ENCODE measurements at places on chromosomes 12 and 14. TPM values are rescaled to one million over a fixed set of nuclear protein-coding genes. Genes with fewer than 3 reads are reported as not detected.

HOTAIR gene
- 1.5 TPM for total RNA-seq

ACOT4 gene
- not detected for total RNA-seq

ACSS3 gene
- total RNA-seq, result 24.4 TPM

KRT6A gene
- not detected for total RNA-seq

LTBP2 gene
- 0.84 TPM for total RNA-seq

DNA sequence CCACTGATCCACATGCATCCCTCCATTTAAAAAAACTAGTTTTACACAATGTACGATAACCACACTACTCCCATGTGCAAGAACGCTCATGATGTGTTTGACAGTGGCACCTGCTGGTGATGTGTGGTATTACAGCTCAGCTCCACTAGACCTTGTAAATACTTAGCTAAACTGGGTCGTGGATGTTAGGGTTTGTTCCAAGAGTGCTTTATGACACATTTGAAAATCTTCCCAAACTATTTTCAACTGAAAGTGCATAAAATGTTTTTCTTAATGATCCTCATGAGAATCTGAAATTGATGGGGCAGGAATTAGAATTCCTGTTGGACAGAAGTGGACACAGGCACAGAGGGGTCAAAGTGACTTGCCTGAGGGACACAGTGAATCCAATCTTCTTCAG is 99.2 kb downstream of the SCARB1 start:
- no peak overlapping the region for H3K4me3 ChIP-seq
- H3K36me3 ChIP-seq, result no peaks in the 10 kb centered on the region
- peaks cover 41% of the 10 kb centered on the region for H3K4me1 ChIP-seq
- DNase-seq, result peak; percentile 82

- H3K36me3 ChIP-seq, result no peaks in the 10 kb centered on the region
- no peak overlapping the region for H3K4me3 ChIP-seq
- no peaks in the 10 kb centered on the region for H3K27me3 ChIP-seq
Observed at GRCh38 chr14:98946940-98947339, 325.1 kb downstream of the BCL11B start.

DNA sequence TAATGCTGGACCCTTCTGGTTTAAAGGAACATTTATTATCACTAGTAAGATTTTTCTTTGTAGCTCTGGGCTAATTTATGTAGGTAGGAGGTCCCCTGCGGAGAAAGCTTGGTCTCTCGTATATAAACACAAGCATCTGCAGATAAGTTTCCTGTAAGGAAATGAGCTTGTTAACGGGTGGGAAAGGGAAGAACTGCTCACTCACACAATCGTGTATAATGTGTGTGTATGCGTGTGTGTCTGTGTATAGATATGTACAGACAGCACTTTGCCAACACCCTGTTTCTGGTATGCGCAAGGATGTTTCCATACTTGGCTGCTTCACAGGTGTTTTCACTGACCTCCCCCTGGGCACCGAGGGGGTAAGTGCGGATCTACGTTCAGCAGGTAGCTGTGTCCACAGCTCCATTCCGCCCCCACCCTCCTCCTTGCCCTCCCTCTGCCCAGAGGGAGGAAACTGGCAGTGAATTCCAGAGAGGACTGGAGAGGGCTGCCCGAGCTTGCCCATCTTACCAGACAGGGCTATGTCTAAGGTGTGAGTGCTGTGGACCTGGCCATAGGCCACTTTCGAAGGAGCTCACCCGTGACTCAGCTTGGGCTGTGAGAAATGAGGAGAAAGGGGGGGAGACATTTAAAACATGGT is 65.2 kb downstream of the NINJ2 start:
- no peak overlapping the region for H3K4me3 ChIP-seq
- H3K36me3 ChIP-seq, result no peaks in the 10 kb centered on the region
- no peaks in the 10 kb centered on the region for H3K4me1 ChIP-seq
- no peaks in the 10 kb centered on the region for H3K27me3 ChIP-seq
- no peak overlapping the region for H3K27ac ChIP-seq
- no peak for DNase-seq

DNA sequence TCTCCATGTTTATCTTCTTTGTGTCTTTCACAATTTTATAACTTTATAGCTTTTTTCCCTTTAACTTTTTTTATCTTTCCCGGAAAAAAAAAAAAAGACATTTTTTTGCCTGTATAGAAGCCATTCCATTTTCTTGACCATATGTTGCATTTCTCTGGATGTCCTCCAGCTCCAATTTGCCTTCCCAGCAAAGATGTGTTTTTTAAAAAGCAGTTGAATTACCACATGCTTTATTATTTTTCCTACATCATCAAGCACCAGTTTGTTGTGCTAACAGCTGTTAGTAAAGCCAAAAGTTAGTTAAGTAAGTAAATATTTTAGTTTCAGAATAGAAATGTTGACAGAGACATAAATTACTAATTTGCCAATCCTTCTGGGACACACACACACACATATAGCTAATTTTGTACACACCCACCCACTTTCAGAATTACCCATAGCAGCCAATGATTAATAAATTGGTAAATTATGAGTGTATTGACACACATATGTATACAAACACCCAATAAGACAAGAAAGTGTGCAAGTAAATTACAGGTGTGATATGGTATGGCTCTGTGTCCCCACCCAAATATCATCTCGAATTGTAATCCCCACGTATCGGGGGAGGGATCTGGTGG is 118.3 kb downstream of the SLC38A6 start:
- no peaks in the 10 kb centered on the region for H3K36me3 ChIP-seq
- no peak overlapping the region for H3K27ac ChIP-seq
- H3K4me1 ChIP-seq, result peaks cover 29% of the 10 kb centered on the region
- no peak overlapping the region for H3K4me3 ChIP-seq
- DNase-seq, result no peak

GRCh38 chr12:111089616-111090015 is 169.2 kb upstream of the MYL2 start:
- no peaks in the 10 kb centered on the region for H3K4me1 ChIP-seq
- H3K36me3 ChIP-seq, result no peaks in the 10 kb centered on the region
- H3K27ac ChIP-seq, result no peak overlapping the region
- no peaks in the 10 kb centered on the region for H3K27me3 ChIP-seq

- H3K4me1 ChIP-seq, result no peaks in the 10 kb centered on the region
- no peak overlapping the region for H3K27ac ChIP-seq
- no peak for DNase-seq
- no peaks in the 10 kb centered on the region for H3K36me3 ChIP-seq
Observed at GRCh38 chr14:89524990-89525667, 108.1 kb upstream of the FOXN3 start.

GRCh38 chr12:77384941-77385340 is 319.6 kb upstream of the E2F7 start:
- no peak for DNase-seq
- H3K27me3 ChIP-seq, result 0 out of 2 replicates have a peak, but pooled peaks cover 3% of the 10 kb centered on the region
- H3K4me1 ChIP-seq, result no peaks in the 10 kb centered on the region
- no peak overlapping the region for H3K27ac ChIP-seq
- no peaks in the 10 kb centered on the region for H3K36me3 ChIP-seq
- H3K4me3 ChIP-seq, result no peak overlapping the region

GRCh38 chr12:43118234-43118633 is 433.8 kb downstream of the ADAMTS20 start:
- H3K4me3 ChIP-seq, result no peak overlapping the region
- DNase-seq, result no peak
- H3K4me1 ChIP-seq, result no peaks in the 10 kb centered on the region
- H3K36me3 ChIP-seq, result no peaks in the 10 kb centered on the region
- H3K27ac ChIP-seq, result no peak overlapping the region
- H3K27me3 ChIP-seq, result no peaks in the 10 kb centered on the region

GRCh38 chr12:88366101-88366500 is 214.2 kb downstream of the KITLG start:
- H3K4me1 ChIP-seq, result no peaks in the 10 kb centered on the region
- no peaks in the 10 kb centered on the region for H3K36me3 ChIP-seq
- no peak overlapping the region for H3K4me3 ChIP-seq
- H3K27me3 ChIP-seq, result no peaks in the 10 kb centered on the region
- no peak for DNase-seq

DNA sequence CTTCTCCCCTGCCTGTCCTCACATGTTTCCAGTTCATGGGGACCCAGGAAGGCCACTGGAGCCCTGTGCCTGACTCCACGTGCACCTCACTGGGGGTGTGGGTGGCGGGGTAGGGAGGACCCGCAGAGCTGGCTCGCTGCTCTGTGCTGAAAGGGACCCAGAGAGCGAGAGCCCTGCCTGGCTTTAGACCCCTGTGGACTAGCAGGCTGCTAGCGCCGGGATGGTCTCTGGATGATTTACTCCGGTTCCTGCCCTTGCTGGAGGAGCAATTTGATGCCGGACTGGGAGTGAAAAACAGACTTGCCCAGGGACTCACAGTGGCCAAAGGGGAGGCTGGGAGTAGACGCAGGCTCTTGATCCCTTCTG is 49.0 kb downstream of the NTF3 start:
- peaks cover 8% of the 10 kb centered on the region for H3K4me1 ChIP-seq
- DNase-seq, result peak; percentile 60
- H3K4me3 ChIP-seq, result peak overlapping the region; percentile 60

GRCh38 chr14:99173086-99173485 is 98.9 kb downstream of the BCL11B start:
- H3K36me3 ChIP-seq, result no peaks in the 10 kb centered on the region
- DNase-seq, result no peak
- H3K27ac ChIP-seq, result no peak overlapping the region
- H3K27me3 ChIP-seq, result no peaks in the 10 kb centered on the region

GRCh38 chr12:56103066-56103711 is 1.2 kb upstream of the PA2G4 start:
- no peak overlapping the region for H3K27ac ChIP-seq
- DNase-seq, result no peak
- H3K27me3 ChIP-seq, result no peaks in the 10 kb centered on the region

DNA sequence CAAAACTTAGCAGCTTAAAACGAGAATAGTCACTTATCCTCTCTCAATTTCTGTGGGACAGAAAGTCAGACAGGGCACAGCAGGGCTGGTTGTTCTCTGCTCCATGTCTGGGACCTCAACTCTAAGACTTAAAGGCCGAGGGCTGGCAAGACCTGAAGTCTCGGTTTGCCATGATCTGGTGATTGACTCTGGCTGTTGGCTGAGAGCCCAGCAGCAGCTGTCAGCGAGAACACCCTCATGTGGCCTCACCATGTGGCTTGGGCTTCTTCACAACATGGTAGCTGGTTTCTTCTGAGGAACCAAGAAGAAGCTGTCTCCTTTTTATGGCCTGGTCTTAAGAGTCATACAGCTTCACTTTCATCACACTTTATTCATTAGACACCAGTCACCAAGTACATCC is 1.7 kb upstream of the VASH1 start:
- no peaks in the 10 kb centered on the region for H3K27me3 ChIP-seq
- DNase-seq, result peak; percentile 38
- peaks cover 5% of the 10 kb centered on the region for H3K4me1 ChIP-seq
- H3K36me3 ChIP-seq, result no peaks in the 10 kb centered on the region

DNA sequence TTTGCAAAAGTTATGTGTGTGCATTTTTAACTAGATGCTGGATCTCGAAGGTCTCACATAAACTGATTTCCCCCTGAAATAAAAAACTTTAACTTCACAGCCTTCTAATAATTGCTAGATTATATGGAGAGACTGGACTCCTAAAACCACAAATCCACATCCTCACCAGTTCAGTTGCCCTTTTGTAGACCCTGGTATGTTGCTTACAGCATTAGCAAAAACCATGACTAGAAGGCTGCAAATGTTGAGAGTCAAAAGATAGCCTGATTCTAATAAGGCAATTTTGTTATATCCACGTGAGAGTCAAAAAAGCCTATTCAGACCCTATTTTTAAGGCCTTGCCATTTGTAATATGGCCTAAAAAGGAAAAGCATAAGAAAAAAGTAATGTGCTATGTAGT is 37.4 kb downstream of the RASSF8 start:
- no peaks in the 10 kb centered on the region for H3K27me3 ChIP-seq
- H3K36me3 ChIP-seq, result no peaks in the 10 kb centered on the region
- H3K27ac ChIP-seq, result no peak overlapping the region
- H3K4me1 ChIP-seq, result peaks cover 17% of the 10 kb centered on the region
- H3K4me3 ChIP-seq, result no peak overlapping the region

- no peak overlapping the region for H3K27ac ChIP-seq
- peaks cover 13% of the 10 kb centered on the region for H3K36me3 ChIP-seq
- no peaks in the 10 kb centered on the region for H3K4me1 ChIP-seq
- no peak overlapping the region for H3K4me3 ChIP-seq
Observed at GRCh38 chr14:39350866-39351265, 81.4 kb downstream of the FBXO33 start.

DNA sequence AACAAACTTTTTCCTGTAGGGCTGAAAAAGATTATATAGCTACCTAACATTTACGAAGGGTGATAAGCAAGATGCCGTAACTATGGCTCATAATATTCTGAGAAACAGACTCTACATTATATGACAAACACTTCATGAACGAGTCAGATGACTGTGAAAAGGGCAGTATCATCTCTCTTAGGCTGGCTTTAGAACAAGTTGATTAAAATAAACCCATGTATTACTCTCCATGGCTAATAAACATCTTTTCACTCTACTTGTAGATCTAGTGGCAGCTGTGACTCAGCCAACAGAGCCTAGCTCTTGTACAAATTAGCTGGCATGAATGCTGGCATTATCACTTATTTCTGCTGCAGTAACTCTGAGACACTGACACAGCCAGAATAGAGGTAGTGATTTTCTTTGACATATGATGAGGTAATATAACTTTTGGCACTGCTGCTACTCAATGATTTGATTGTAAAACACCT is 47.1 kb downstream of the SLC2A13 start:
- H3K4me3 ChIP-seq, result no peak overlapping the region
- no peaks in the 10 kb centered on the region for H3K36me3 ChIP-seq
- no peak overlapping the region for H3K27ac ChIP-seq
- peaks cover 6% of the 10 kb centered on the region for H3K4me1 ChIP-seq
- no peaks in the 10 kb centered on the region for H3K27me3 ChIP-seq

GRCh38 chr12:29782285-29782870 is 1.4 kb downstream of the TMTC1 start:
- peak overlapping the region; percentile 95 for H3K27ac ChIP-seq
- peaks cover 4% of the 10 kb centered on the region for H3K4me1 ChIP-seq
- H3K4me3 ChIP-seq, result peak overlapping the region; percentile 81
- H3K27me3 ChIP-seq, result no peaks in the 10 kb centered on the region
- H3K36me3 ChIP-seq, result peaks cover 19% of the 10 kb centered on the region

- no peaks in the 10 kb centered on the region for H3K4me1 ChIP-seq
- H3K4me3 ChIP-seq, result no peak overlapping the region
- no peaks in the 10 kb centered on the region for H3K36me3 ChIP-seq
- no peak overlapping the region for H3K27ac ChIP-seq
Observed at GRCh38 chr12:112665958-112666357, 125.6 kb upstream of the RPH3A start.

GRCh38 chr12:111822886-111823285 is 19.1 kb upstream of the MAPKAPK5 start:
- no peak overlapping the region for H3K4me3 ChIP-seq
- no peaks in the 10 kb centered on the region for H3K36me3 ChIP-seq
- DNase-seq, result no peak
- peaks cover 14% of the 10 kb centered on the region for H3K4me1 ChIP-seq
- H3K27ac ChIP-seq, result no peak overlapping the region
